Skin of body (tissue), 3 donors: ENCODE measurements at places on chromosomes 12 and 14. TPM values are rescaled to one million over a fixed set of nuclear protein-coding genes. Genes with fewer than 3 reads are reported as not detected.
A peak's percentile ranks its signal among the peaks of the same experiment; 100 is the strongest.

DNA sequence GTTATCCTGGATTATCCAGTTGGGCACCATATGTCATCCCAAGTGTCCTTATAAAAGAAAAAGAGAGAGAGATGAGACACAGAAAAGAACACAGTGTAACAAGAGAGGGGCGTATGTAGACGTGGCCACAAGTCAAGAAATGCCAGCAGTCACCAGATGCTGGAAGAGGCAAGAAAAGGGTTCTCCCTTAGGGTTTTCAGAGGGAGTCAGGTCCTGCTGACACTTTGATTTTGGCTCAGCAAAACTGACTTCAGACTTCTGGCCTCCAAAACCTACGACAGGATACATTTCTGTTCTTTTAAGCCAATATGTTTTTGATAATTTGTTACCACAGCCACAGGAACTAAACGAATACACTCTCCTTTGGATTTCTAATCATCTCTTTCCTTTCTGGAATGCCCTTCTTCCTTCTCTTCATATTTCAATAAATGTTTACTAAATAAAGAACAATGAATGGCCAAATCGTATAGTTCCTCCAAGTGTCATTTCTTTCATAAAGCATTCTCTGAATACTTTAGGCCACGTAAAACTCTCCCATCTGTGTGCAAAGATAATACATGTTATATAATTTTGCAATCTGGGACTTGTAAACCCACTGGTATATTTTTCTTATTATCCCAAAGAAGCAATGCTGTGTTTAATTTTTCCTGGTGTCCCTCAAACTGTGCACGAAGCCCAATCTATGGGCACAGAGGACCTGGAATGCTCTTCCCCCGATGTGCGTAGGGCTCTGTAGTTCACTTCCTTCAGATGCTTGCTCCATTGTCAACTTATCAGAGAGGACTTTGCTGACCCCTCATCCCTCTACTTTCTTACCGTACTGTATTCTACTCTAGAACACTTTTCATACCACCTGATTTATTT, 303.6 kb downstream of the CEP128 start:
- no peak for DNase-seq

DNA sequence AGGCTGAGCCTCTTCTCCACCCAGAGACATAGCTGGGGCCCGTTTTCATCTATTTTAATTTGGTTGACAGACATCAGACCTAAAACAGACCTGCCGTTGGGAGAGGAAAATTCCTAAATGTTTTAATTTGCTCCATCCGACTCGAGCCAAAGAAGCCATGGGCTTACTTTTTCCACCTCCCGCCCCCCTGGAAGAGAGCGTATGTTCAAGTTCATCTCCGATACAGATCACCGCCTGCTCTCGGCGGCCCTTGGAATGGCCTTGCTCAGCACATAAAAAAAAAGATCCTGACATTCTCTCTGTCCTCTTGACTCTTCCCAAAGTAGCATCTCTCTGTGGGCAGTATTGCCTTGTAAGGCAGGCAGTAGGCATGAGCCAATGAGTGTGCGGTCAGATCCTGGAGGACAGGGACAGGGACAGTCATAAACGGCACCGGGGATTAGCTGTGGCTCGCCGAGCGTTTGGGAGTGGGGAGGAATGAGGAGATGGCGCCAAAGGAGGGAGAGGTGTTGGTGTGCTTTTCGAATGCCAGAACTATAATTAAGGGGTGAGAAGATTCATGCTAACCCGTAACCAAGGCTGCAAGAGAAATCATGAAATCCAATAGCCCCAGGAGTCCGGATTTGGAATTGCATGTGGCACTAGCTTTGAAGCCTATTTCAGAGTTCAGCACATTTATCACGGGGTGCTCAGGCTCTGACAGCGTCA, 47.9 kb upstream of the MEG3 start:
- no peak for DNase-seq

GRCh38 chr12:28709986-28710685, 438.9 kb upstream of the FAR2 start:
- DNase-seq, result peak; percentile 49

AGAP2 gene
- 1.1 TPM for total RNA-seq

DDX54 gene
- 15.4 TPM for total RNA-seq

GRCh38 chr12:49705479-49706134, 1.6 kb downstream of the FMNL3 start:
- no peak for DNase-seq

B4GALNT3 gene
- 12.7 TPM for total RNA-seq

OR4K13 gene
- total RNA-seq, result not detected

TAS2R31 gene
- total RNA-seq, result 13.5 TPM

GARIN6 gene
- total RNA-seq, result not detected

DNA sequence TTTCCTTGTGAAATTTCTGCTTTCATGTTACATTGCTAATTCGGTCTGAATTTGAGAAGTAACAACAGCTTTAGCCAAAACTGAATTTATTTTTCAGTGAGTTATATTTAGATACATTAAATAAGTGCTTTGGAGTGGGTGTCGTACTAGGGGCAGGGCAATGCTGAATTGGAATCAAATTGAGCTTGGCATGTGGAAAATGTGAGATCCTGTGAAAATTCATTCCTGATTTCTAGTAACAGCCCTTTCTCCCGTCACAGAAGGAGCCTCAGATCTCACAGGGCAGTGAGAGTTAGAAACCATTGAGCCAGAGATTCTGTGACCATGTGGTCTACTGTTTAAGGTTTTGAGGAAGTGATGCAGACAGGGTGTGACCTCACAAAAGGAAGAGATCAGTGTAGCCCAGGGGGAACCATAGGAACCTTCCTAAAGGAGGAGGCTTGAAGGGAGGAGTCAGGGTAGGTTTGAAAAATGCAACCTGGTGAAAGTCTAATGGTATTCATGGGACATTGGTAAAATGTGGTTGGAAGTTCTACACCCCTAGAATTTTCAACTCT, 1136.8 kb downstream of the AACS start:
- no peak for DNase-seq

DNA sequence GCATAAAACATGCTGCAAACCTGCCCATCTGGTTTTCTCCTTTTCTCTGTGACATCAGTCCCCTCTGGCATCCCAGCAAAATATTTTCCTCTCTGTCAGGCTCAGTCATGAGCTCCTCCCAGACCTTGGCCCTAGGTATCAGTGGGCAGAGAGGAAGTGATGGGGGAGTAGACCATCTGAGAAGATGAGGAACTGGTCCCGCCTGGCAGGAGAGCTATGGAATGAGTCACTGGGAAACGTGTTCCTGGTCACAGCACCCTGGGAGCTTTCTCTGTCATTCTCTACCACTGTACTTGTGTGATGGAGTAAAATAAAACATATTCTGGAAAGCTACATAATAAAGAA, 5.0 kb upstream of the SRSF9 start:
- DNase-seq, result peak; percentile 8

DNA sequence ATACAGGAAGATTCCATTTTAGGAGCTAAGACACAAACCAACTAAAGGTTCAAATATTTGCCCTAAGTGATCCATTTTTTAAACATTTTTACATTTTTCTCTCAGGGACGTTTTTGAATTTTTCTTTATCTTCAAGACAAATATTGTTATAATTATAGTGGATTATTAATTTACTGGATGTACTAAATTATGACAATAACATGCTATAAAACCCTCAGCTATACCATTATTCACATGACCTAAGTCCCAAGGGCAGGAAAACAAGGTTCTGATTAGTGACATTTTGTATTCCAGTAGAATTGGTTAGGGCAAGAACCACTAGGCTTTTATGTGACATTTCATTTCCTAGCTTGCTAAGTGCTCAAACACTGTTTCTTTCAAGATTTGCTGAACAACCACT, 16.5 kb upstream of the FBLN5 start:
- no peak for DNase-seq
